ENCODE measurements at places on chromosomes 1 and 21. TPM values are rescaled to one million over a fixed set of nuclear protein-coding genes. Genes with fewer than 3 reads are reported as not detected.
A peak's percentile ranks its signal among the peaks of the same experiment; 100 is the strongest.

DNA sequence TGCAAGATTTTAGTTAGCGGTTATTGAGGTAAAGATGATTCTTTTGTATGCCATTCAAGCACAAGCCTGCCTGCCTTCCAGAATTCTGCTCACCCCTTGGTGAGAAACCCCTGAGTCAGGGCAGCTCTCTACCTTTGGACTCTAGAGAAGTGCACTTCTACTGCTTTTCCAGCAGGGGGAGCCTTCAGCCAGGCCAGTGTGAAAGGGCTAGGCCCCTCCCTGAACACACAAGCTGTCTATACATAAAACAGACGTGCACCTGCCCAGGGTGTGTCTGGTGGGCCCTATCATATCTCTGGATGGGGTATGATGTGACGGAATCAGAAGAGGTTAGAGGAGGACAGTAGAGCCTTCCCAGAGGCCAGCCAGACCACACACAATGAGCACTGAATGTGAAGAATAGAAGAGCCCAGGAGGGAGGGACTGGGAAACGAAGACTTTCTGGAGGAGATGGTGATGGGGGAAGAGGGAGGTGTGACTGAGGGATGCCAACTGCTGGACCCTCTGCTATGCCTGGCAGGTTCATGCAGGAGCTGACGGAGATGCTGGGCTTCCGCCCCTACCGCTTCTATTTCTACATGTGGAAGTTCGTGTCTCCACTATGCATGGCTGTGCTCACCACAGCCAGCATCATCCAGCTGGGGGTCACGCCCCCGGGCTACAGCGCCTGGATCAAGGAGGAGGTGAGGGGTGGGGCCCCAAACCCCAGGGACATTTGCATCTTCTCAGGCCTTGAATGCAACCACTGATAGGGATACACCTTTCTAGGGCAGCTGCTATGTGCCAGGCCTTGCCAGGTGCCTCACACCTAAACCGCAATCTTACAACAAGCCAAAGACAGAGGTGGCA lies 13.0 kb upstream of the KCNC4 start:
- DNase-seq = no peak

DNA sequence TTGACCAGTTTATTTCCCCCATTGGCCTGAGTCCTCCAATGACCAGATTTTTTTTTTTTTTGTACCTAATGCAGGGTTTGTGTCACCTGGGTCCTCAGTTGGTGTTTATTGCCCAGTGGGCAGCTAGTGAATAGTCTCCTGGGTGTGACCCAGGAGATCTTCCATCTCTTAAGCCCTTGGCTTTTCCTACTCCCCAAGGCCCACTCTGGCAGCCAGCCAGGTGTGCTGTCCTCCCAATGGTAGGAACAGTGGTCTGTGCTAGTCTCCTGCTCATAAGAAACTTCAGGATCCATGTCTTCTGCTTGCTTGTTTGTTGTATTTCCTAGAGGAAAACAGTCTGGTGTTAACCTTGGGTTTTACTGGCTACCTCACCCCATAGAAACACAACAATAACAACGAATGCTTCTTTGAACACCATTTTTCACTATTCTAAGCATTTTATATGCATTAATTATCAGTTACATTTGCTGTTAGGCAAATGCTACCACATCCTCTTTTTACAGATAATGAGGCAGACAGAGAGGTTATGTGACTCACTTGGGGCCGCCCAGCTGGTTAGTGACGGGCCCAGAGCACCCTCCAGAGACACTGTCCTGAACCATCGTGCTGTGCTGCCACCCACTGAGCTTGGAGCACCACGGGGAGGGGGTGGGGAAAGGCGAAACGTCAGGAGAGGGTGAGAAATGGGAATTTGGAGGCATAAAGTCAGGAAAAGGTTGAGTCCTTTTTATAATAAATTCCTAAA lies 107.5 kb downstream of the HIVEP3 start:
- no peak for DNase-seq

GRCh38 chr21:25326181-25326580 lies 281.1 kb downstream of the MRPL39 start:
- DNase-seq = no peak

DNA sequence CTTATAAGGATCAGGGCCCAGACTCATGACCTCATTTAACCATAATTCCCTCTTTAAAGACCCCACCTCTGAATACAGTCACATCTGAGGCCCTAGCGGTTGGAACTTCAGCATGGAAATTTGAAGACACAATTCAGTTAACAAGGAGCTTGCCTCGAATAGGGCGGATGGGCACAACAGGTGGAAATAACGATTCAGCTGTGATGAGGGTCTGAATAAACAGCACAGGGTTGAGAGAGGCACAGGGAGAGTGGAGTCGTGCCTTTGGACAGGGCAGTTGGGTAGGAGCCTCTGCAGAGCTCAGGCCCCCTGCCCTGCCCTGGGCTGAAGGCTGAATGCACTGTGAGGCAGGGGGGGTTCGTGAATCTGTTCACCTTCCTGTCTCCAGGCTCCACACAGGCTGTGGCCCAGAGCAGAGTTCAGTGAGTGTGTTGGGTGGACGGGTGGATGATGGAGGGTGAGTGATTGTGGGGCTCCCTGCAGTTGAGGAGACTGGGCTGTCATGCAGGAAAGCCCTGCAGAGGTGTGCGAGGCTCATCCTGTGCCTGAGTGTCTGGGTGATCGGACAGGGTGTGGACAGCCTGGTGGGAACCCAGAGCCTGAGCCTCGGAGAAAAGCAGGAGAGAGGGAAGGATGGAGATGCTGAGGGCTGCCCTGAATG lies 243.1 kb downstream of the FOXD2 start:
- DNase-seq = peak; percentile 70

DNA sequence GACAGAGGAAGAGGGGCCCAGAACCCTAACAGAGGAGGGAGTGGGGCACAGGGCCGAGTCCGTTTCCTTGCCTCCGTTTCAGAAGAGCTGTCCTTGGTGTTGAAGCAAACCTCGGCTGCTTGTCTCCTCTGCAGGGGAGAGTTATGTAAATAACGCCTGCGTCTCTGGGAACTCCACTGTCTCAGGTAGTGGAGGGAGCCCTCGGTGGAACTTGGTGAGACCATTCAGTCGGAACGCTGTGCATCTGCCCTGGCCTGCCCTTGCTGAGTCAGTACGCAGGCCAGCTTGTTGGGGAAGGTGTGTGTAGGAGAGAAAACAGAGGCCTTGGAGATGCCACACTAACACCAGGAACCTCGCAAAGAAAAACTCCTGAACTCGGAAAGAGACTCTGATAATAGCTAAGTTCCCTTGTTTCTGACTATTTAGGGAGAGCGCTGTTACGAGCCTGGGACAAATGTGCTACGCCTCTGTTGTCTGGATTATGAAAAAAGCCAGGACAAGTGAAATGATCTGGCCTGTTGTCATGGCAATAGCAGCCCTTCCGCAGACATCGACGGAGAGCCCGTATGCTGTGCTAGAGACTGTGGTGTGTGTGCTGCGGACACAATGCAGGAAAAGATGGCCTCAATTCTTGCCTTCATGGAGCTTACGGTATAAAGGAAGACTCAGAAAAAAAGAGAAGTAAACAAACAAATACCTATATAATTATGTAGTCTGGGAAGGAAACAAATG lies 94.6 kb upstream of the AKT3 start:
- no peak for DNase-seq

GRCh38 chr1:3898994-3899753 lies 898 bp downstream of the C1orf174 start:
- DNase-seq = no peak

DNA sequence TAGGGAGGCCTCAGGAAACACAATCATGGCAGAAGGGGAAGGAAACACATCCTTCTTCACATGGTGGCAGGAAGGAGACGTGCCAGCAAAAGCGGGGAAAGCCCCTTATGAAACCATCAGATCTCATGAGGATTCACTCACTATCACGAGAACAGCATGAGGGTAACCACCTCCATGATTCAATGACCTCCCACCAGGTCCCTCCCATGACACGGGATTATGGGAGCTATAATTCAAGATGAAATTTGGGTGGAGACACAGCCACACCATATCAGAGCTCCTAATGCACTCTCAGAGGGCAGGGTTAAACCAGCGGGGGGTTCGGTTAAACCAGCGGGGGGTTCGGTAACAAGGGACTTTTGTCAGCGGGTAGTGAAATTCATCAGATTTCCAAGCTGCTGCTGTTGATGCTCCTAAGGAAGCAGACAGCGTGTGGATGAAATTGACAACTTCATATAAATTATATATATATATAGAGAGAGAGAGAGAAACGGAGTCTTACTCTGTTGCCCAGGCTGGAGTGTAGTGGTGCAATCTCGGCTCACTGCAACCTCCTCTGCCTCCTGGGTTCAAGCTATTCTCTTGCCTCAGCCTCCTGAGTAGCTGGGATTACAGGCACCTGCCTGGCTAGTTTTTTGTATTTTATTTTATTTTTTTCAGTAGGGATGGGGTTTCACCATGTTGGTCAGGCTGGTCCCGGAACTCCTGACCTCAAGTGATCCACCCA lies 4.2 kb downstream of the CSTB start:
- no peak for DNase-seq

Gene EXO1
- 3.4 TPM for total RNA-seq

GRCh38 chr1:97334454-97334853 lies 586.4 kb downstream of the DPYD start:
- DNase-seq = no peak

Gene MSH4
- 0.68 TPM for total RNA-seq

- DNase-seq = no peak
Measured at GRCh38 chr1:194929357-194929756, 1678.9 kb downstream of the KCNT2 start.

Gene FALEC
- not detected for total RNA-seq

DNA sequence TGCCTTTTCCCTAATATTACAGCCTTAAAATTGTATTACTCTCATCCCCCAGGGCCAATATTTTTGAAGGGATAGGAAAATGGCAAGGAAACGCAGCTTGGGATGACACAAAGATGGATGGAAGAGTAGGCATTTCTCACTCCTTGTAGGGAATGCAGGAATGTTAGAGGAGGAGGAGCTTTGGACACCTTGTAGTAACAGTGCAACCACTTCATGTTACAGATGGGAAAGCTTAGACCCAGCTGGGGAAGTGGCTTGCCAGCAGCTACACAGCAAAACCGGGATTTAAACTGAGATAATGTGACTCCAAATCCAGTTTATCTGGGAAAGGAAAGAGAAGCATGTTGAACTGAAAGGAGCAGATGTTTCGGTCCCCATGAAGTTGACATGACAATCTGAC lies 473.7 kb upstream of the DAB1 start:
- no peak for DNase-seq

- DNase-seq = no peak
Measured at GRCh38 chr1:233605205-233605604, 8.7 kb upstream of the KCNK1 start.

DNA sequence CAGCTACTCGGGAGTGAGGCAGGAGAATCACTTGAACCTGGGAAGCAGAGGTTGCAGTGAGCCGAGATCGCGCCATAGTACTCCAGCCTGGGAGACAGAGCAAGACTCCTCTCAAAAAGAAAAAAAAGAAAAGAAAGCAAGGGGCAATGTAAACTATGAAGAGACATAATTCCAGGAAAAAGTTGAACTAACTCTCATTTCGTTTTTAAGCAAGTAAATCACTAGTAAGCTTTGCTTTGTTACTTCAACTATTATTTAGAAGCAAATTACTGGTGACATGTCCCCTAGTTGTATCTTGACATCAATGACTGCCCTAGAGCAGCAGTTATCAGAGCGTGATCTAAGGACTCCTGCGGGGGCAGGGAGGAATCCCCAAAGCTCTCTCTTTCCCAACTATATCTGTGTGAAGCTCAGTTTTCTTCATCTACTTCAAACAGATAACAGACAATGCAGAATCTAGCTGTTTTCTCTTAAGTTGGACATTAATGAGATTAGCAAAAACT lies 18.7 kb downstream of the CLSTN1 start:
- DNase-seq = no peak

Gene SGIP1
- total RNA-seq = 118 TPM

Gene TGFBR3
- total RNA-seq = 14.1 TPM

Gene TMEM269
- 0.67 TPM for total RNA-seq

- peak; percentile 93 for DNase-seq
Measured at GRCh38 chr1:68173936-68174737, 58.2 kb downstream of the WLS start.

DNA sequence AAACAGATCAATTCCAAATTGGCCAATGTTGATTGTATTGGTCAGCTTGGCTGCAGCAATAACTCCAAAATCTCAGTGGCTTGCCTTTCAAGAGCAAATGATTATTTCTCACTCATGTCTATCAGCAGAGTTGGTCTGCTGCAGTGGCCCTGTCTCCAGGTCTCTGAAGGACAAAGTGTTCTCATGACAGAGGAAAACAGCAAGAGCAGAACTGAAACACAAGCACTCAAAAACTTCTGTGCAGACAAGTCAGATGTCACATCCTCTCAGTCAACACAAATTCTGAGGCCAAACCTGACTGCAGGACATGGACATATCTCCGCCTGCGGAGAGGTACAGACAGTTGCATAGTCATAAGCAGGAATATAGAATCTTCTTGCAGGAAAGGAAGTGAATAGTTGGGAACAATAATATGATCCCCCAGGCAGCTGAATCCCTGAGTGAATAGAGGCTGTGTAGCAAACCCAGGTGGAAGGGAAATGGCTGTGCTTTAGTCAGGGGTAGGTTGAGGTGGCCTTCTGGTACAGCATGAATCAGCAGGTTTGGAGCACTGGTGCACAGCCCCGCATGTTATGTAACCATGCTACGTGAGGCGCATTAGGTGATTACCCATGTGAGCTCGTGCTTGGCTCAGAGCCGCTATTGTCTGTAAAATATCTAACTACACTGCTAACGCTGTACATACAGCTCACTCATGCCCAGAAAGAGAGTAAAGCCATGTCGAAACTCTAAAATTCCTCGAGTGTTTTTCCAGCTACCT lies 17.1 kb upstream of the UBE2U start:
- DNase-seq = no peak

DNA sequence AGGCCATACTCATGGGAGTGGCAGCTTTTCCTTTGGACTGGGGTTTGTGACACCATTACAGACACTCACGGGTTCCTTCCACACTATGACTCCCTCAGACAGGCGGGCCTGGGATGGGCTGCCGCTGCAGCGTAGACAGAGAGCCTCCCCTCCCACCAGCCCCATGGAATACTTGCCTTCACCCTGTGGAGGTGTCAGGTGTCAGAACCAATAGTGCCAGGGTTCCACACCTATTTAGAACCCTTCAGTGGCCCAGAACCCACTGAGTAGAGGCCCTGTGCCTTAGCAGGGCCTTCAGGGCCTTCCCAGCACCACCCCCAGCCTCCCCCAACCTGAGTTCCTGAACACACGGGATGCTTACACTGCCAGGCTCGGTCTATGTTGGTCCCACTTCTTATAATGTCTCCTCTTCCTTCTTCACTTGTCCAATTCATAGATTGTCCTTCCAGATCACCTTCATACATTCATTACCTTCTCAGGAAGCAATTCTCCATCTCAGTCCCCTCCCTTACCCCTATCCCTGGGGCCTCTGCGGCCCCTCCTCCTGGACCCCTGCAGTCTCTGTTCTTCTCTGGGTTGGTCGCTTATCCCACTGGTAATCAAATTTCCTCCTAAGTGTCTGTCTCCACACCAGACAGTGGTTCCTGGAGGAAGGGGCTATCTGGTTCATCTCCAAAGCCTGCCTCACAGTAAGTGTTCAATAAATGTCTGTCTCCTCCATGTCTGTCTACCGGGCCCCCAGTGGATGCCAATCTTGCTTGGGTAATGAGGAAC lies 1.4 kb upstream of the RHBG start:
- no peak for DNase-seq

Gene DDR2
- 173 TPM for total RNA-seq

Measured in osteocyte (in vitro differentiated cells).